ENCODE measurements at places on chromosomes 7 and 10.
A peak's percentile ranks its signal among the peaks of the same experiment; 100 is the strongest.

- no peak for DNase-seq
These were observed 270.2 kb downstream of the FRMD4A start for GRCh38 chr10:14060320-14061070.

- no peak for DNase-seq
These were observed 550 bp upstream of the CALU start for GRCh38 chr7:128738570-128739047.

DNA sequence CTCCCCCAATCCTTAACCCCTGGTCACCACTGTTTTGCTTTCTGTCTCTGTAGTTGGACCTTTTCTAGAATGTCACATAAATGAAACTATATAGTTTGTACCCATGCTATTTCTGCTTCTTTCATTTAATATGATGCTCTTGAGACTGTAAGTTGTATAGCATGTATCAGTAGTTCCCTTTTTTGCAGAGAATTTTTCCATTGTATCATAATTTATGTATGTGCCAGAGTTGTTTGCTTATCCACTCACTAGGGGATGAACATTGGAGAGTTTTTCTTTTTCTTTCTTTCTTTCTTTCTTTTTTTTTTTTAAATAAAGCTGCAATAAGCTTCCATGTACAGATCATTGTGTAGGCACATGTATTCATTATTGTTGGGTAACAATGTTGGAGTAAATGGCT, 544.8 kb downstream of the CNTNAP2 start:
- DNase-seq: no peak

- DNase-seq: no peak
These were observed 13.9 kb upstream of the ABCC2 start for GRCh38 chr10:99768556-99768955.

- peak; percentile 38 for DNase-seq
These were observed 4.0 kb downstream of the SKAP2 start for GRCh38 chr7:26860361-26860760.

- no peak for DNase-seq
These were observed 34.6 kb upstream of the PLPP4 start for GRCh38 chr10:120422457-120422856.

GRCh38 chr10:97333601-97334369, 744 bp downstream of the FRAT2 start:
- DNase-seq: no peak

DNA sequence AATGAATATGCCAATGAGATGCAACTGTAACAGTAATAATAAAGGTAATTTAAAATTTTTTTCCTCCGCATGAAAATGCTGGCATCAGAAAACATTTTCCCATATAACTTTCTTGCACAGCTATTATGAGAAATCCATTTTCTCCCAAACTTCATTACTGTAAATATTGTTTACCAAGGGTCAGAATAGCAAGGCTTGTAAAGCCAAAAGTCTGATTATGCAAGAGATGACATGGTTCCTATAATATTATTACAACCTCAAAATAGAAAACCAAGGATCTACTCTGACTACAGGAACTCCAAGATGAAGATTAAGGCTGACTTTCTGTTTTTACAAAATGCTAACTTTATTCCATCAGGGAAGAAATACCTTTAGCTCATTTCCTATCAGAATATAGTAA, 162.7 kb upstream of the CDK1 start:
- DNase-seq: no peak

- peak; percentile 25 for DNase-seq
These were observed 62.2 kb downstream of the SAMD9 start for GRCh38 chr7:93055543-93056107.

DNA sequence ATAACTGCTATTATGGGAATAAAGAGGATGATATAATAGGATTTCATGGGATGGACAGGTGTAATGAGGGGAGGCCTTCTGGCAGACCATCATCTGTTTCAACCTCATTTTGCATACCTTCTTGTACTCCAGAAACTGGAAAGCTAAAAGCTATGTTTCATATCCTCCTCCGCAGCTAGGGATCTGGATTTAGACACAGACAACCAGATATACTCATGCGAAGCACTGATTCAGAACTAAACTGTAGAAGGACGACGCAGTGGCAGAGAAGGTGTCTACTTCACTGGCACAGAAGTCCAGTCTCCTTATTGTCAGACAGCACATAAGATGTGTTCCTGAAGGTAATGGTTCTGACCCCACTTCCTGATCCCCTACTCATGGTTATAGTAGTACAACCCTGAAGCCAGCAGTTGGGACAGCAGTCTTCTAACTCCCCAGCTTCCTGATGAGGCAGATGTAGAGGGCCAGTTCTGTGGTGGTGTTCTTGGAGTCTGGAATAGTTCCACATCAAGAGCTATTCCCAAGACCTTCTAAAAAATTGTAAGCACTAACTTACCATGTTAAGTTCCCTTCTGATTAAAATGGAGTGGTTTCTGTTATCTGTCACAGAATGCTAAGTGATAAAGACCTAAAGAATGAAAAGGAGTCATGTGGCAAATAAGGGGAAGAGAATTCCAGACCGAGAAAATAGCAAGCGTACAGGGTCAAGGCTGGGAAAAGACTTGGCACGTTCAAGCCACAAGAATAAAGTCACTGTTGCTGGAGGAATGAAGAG, 550.3 kb downstream of the GRM8 start:
- no peak for DNase-seq

DNA sequence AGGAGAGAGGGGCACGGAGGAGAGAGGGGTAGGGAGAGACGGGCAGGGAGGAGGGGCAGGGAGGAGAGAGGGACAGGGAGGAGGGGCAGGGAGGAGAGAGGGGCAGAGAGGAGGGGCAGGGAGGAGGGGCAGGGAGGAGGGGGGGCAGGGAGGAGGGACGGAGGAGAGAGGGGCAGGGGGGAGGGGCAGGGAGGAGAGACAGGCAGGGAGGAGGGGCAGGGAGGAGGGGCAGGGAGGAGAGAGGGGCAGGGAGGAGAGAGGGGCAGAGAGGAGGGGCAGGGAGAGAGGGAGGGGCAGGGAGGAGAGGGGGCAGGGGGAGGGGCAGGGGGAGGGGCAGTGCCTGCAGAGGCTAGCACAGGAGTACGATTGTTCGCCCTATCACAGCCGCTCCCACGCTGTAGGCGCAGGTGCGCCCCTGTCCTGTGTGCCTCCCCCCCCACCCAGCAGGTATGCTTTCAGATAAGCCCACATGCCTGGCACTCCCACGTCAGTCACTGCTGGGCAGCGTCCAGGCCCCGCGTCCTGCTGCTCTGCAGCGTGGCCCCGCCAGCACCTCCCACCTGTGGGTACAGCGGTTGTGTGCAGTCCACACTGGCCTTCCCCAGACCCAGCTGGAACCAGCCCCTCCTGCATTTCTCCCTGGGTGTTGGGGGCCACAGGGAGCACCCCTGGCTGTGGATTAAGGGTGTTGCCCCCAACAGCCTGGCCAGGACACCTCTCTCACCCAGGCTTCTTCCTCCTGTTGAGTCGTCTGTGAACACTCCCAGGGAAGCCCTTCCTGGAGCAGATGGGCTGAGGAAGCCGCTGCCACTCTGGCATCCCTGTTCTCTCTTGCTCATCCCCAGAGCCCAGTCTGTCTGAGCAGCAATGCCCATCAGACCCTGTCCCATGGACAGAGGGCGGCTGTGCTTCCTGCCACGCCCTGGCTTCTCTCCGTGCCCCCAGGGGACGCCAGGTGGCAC, 10.8 kb downstream of the NKX6-2 start:
- DNase-seq: no peak

GRCh38 chr10:61898435-61898778, 3.1 kb upstream of the ARID5B start:
- peak; percentile 22 for DNase-seq

DNA sequence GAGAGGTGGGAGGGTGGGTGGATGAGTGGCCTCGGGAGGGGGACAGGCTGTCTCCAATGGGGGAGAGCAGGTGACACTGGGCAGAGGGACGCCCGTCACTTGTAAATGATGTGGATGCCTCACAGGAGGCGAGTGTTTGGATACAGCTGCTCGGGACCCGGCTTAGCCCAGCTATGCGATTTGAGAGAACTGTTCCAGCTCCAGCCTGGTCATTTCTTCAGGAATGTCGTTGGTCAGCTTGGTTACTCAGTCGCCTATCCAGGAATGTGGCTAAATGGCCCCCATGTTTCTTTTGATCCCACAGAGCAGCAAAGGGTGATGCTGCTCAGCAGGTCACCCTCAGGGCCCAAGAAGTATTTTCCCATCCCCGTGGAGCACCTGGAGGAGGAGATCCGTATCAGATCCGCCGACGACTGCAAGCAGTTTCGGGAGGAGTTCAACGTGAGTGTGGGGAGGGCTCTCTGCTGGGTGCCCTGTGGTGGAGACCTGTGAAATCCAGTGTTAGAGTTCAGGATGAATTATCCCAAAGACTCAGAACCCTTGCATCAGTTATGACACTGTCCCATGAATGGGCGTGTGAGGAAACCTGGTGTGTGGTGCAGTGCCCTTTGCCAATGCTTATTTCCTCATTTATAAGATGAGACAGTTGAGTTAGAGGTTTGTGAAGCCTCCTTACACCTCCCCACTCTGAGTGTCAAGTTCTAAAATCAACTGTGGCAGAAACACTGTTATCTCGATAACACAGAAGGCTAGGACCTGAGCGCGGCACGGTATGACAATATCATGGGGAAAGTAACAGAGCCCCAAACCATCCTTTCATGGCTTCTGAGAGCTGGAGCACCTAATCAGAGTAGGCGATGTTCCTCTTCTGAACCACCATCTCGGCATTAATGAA, 76.8 kb downstream of the MKI67 start:
- DNase-seq: no peak

DNA sequence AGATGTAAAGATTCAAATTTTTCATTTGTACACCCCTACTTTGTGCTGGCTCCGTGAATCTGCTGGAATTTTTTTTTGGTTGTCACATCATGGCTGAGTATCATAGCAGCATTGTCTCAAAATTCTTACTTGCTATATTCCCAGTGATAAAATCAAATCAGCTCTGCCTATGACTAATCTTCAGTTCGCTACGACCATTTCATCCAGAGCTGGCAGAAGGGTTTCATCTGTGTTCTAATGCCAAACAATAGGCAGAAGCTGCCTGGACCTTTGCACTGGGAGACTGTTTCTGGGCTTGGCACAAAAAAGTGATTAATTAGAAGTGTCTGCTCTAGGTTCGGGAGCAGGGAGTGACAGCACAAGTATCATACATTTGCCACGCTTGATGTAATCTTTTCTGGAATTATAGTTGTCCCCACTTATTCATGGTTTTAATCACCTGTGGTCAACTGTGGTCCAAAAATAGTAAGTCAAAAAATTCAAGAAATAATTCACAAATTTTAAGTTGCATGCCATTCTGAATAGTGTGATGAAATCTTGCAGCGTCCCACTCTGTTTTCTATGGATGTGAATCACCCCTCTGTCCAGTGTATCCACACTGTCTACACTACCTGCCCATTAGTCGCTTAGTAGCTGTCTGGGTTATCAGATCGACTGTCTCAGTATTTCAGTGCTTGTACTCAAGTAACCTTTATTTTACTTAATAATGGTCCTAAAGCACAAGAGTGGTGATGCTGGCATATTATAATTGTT, 120.5 kb upstream of the IMMP2L start:
- no peak for DNase-seq

DNA sequence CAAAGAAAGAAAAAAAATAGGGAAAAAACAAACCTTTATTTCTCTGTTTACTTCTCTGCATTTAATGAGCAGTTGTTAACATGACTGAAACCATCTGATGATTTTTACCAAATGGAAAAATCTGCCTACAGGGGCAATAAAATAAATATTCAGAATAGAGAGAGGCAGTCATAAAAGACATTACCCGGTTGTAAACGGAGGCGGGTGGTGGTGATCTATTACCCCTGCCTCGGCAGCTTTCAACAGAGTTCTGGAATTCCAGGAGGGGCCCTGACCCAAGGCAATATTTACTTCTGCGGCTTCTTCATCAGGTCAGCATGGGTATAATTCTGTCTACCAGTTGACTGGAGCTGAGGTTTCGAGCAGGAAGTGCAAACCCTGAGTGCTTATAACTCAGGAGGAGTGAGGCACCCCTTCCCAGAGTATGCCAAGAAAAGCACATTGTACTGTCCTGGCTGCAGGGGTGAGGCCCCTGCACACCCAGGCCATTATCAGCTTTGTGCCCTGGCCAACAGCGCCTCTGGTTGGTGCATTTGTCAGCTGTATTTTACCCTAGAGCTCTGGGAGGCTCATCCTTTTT, 8.2 kb upstream of the CXCL12 start:
- DNase-seq: no peak

GRCh38 chr7:30313348-30313747, 29.0 kb downstream of the ZNRF2 start:
- DNase-seq: no peak

DNA sequence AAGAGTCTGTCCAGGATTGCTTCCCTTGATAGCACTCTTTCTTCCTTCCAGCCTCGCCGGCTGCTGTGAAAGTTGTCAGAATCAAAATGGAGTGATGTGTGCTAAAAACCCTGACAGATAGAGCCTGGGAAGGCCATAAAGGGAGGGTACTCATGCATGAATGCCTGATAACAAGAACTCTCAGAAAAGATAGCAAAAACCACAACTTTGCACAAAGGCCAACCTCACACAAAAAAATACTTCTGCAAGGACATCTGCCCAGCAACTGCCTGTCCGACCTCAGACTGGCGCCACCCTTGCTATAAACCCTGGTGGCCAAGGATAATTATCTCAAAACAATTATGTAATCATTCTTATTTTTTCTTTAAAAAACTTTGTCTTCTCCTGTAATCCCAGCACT, 133.2 kb upstream of the SVIL start:
- DNase-seq: no peak

DNA sequence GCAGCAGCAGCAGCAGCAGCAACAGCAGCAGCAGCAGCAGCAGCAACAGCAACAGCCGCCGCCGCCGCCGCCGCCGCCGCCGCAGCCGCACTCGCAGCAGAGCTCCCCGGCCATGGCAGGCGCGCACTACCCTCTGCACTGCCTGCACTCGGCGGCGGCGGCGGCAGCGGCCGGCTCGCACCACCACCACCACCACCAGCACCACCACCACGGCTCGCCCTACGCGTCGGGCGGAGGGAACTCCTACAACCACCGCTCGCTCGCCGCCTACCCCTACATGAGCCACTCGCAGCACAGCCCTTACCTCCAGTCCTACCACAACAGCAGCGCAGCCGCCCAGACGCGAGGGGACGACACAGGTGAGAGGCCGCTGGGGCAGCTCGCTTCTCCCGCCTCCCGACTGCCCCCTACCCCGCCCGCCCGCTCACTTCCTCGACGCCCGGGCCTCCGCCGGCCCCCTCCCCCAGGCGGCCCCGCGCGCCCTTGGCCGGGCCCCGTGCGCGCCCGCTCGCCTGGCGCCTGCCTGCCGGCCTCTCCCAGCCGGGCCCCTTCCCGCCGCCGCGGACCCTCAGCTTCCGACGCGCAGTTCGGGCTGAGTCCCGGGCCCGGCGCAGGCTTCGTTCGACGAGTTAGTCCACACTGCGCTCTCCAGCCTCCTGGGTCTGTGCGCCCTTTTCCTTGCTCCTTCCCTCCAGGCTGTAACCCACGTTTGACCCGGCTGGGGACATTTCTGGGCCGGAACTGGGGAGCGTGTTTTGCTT, 882 bp downstream of the DLX6 start:
- no peak for DNase-seq

- no peak for DNase-seq
These were observed 109.9 kb downstream of the GLRX3 start for GRCh38 chr10:130246113-130246512.

- DNase-seq: no peak
These were observed 270.8 kb downstream of the HTR7 start for GRCh38 chr10:90587081-90587491.

- DNase-seq: peak; percentile 16
These were observed 142.1 kb downstream of the PHTF2 start for GRCh38 chr7:77940647-77941046.

All from NCI-H2081 (cell line).